ELR (cell line): ENCODE measurements at places on chromosomes 1 and 21.
A peak's percentile ranks its signal among the peaks of the same experiment; 100 is the strongest.

DNA sequence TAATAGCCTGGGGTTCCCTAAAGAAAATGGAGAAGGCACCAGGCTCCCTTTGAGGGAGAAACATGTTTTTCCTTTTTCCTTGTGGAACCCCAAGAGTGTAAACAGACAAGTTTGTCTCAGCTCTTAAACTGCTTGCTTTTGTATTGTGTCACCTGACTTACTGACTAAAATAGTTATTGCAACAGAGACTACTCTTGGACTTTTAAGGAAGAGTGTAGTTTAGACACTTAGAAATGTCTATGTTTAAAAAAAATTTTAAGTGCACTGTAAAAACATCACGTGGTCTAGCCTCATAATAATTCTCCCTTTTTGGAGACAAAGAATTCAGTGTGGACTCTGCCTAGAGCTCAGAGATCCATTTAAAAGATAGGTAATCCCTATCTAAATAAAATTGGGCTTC is 141.1 kb downstream of the TRIM33 start:
- no peak for DNase-seq

DNA sequence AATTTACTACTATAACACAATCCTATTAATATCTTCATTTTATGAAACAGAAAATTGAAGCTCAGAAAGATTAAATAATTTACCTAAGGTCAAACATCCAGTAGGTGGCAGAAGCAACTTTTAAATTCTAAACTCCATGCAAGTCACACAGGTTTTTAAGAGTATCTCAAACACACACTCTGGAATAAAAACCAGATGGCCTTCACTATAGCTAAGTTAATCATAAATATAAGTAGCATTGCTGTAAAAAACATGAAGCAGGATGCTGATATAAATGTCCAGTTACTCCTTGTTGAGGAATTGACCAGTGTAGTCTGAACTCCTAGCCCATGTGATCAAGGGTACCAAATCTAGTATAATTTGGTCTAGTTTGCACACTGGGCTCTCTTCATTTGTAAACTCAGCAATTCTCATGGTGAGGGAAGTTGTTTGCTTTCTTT is 9.4 kb upstream of the FMO3 start:
- DNase-seq = peak; percentile 26

DNA sequence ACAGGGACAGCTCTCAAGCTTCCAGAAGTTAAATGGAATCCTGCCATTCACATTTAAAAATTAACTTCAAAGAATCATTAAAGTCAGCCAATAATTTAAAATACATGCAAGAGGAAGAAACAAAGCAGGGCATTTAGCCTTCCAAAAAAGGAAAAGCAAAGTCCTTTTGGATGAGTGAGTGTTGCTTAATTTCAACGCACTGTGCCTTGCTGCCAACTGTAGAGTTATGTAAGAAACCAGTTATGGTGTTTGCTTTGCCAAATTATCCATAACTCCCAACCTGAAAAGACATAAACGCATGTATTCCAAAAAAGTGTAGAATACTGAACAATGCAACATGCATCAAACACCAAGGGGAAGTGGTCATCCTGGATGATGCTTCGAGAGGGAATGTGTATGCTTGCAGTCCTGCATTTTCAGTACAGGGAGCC is 16.1 kb upstream of the KCNE1 start:
- peak; percentile 54 for DNase-seq

GRCh38 chr1:183365676-183366075 is 52.5 kb downstream of the NMNAT2 start:
- DNase-seq = peak; percentile 31

GRCh38 chr1:154742606-154743005 is 127.5 kb downstream of the KCNN3 start:
- no peak for DNase-seq

DNA sequence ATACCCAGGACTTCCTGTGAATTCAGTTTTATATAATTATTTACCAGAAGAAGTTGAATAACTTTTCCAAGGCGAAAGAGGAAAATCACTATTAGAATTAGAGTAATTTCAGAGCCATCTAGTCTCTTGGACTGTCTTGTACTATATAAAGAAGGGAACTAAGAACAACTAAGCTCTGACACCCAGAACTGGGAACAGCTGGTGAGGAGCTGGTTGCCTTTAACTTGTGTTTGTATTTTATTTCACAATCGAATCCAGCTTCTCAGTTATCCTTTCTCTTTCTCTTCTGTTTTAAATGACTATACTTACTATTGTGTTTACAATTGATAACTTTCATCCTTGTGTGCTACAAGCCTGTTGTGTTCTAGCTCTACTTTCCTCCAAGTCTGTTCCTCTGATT is 8.4 kb downstream of the SNX27 start:
- no peak for DNase-seq

- DNase-seq = peak; percentile 15
These were observed 1.2 kb upstream of the LIN9 start for GRCh38 chr1:226310245-226310540.

GRCh38 chr1:16088351-16088911 is 15.0 kb upstream of the FAM131C start:
- DNase-seq = no peak

DNA sequence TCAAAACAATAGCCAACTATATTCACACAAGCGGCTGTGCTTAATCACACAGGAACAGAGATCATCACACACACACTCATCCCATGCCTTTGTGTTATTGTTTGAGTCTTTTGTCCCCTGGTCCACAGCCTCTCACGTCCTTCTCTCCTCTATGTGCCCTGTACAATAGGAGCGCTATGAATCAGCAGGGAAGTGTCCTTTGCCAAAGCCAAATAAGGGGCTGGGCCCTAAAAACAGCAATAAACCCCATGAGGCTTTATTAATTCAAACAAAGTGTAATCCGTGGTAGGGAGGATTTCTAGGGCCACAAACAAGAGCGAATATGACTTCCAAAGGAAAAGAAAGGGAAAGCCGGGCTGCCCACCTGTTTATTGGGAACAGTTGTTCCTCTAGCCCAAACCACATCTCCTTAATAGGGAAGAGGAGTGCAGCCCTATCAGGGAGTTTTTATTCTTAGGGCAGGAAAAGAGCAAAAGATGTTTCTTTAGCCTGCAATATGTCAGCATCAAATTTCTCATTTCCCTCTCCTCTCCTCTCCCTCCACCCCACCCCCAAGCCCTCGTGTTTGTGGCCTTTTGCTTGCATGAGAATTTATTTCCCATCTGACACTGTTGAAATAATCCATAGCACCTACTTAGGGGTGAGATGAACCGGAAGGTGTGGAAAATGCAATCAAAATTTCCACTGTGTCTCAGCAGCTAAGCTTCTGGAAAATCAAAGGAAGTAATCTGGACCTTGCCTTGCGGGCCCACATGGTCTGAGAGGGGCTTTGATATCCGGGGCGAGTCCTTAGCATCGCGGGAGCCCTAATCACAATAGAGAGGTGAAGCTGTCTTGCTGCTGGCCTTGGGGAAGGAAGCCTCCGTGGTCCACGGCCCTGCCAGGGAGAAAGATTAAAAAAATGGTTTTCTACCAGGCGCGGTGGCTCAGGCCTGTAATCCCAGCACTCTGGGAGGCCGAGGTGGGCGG is 45.3 kb upstream of the ITPKB start:
- no peak for DNase-seq

- peak; percentile 75 for DNase-seq
These were observed 6.8 kb downstream of the JMJD4 start for GRCh38 chr1:227728059-227728891.

DNA sequence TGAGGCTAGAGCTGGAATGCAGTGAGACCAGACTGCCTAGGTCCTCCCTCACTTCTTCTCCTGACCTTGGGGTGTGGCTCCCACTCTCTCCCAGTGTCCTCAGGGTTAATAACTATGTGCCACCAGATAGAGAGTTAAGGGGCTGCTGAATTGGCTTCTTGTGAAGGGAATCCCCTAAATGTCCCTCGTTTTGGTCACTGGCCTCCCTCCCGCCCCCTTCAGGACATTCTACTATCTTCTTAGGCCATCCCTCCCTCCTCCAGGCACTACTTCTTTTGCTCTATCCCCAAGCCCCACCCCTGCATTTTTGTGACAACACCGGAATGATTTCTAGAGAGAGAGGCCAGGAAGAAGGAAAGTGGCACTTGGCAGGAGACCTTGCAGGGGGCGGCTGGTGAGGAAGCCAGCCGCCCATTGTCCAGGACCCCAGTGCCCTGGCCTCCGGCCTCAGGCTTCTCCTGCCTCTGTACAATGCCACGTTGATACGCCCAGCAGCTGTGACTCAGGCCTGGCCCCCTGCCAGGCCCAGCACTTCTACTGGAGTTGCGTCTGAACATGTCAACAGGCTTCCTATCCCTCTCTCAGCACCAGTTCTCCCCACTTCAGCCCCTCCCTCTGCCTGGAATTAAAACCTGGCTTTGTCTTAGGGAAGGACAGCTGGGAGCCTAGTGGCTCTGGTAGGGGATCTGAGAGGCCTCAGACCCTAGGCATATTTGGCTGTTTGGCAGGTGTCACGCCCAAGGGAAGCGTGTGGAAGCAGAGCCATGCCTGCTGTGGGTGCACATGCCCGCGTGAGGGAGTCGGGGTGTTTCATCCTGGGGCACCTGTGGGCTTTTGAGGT is 9.1 kb downstream of the LMNA start:
- peak; percentile 95 for DNase-seq

- no peak for DNase-seq
These were observed 13.8 kb downstream of the RASSF5 start for GRCh38 chr1:206521127-206521526.

DNA sequence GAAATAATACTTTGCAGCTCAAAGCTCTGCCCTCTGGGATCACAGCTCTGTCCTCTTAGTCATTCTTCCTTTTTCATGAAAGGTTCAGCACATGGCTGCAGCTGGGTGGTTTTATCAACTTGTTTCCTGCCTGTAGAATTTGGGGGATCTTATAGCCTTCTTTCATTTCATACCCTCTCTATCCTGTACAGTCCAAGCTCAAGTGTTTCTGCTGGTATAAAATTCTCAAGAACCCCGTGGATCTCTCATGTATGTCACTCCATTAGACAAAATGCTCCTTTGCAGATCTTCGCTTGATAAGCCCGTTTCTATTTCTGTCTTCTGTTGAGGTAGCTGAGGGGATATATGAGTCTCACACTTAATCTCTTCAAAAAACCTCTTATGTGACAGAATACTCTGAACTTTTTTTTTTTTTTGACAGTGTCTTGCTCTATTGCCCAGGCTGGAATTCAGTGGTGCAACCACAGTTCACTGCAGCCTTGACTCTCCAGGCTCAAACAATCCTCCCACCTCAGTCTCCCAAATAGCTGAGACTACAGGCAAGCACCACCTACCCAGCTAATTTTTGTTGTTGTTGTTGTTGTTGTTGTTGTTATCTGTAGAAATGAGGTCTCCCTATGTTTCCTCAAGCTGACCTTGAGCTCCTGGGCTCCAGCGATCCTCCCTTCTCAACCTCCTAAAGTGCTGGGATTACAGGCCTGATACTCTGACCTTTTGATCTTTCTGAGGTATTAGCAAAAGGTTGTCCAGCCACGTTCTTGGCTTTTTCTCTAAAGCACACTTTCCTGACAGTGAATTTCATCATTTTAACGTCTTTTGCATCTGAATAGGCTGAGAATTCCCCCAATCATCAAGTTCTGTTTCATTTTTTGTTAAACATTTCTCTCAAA is 24.6 kb upstream of the COL9A2 start:
- DNase-seq = peak; percentile 30

GRCh38 chr1:211788626-211789025 is 41.9 kb downstream of the LPGAT1 start:
- DNase-seq = no peak
